ENCODE measurements at places on chromosomes 2 and 18.

- no peak for DNase-seq
Observed at GRCh38 chr2:58377181-58377580, 136.1 kb upstream of the FANCL start.

DNA sequence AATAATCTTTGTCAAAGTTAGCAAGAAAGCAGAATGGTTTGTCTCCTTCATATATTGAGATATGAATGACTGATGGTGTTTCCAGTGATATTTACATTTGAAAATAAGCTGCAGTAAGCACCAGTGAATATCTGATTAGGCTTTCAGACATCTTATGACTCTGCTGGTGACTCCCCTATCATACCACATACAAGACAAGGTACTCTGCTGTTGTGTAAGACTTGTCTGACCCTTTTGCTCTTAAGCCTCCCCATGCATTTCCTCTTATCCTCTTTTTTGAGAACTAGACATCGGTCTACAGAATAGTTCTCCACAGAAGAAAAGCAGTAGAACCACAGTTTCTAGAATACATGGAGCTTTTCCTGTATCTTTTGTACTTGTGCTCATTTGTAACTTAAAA, 9.3 kb downstream of the POLI start:
- DNase-seq: no peak

- DNase-seq: no peak
Observed at GRCh38 chr2:140275427-140275826, 1495.2 kb upstream of the NXPH2 start.

DNA sequence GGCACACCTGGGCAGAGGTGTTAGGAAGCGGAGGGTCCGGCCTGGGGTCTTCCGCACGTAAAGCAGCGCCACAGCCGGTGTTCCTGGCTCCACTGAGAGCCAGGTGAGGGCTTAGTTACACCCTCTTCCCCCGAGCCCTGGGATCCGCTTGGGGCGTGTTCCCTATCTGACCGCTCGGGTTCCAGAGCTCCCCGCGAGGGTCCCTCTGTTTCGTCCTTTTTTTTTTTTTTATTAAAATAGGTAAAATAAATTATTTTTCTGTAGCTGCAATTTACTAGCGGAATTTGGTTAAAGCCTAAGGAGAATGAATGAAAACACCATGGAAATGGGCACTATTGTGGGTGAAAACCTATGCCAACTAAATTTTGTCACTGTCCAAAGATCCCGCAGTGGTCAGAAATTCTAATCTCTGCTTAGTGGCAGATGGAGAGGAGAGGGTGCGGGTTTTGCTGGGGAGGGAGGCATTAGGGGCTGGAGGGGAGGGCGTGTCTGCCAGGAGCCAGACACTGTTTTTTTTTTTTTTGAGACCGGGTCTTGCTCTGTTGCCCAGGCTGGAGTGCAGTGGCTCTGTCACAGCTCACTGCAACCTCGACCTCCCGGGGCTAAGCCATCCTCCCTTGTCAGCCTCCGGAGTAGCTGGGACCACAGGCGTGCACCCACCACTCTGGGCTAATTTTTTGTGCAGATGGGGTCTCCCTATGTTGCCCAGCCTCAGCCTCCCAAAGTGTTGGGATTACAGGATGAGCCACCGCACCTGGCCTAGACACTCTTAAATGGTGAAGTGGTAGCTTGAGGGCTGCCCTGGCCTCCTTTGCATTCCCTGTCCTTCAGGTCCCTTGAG, 834 bp downstream of the PDCL3 start:
- DNase-seq: no peak

GRCh38 chr2:184564092-184564491, 34.2 kb upstream of the ZNF804A start:
- DNase-seq: no peak

DNA sequence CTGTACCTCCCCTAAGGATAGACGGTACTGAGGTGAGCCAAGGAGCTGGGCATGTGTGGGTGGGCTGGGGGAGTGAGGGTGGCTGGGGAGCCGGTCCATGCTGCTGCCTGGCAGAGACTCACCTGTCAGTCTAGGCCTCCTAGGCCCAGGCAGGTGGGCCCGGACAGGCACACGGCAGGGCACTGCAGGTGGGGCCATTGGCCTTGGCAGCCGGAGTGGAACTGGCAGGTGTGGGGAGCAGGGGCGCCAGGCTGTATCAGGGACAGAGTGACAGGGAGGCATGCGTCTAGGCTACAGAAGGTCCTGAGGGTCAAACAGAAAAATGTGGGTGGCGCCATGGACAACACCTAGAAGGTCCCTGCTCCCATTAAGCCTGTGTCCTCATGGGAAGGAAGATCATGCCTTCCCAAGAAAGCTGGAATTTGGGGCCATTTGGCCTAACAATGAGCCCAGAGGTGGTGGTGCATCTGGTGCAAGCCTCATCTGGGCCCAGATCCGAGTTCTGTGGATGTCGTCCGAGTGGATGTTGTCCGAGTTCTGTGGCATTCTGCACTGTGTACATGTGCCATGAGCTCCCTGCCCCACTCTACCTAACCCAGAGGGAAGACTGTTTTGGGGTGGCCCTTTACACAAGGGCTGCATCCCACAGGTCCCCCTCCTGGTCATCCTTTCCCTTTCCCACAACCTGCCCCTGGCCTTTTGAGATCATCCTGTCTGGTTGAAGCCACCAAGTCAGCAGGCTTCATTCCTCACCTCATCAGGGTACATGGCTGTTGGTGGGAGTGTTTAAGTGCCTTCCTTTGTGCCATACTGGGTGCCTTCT, 249.7 kb downstream of the GLI2 start:
- DNase-seq: no peak

DNA sequence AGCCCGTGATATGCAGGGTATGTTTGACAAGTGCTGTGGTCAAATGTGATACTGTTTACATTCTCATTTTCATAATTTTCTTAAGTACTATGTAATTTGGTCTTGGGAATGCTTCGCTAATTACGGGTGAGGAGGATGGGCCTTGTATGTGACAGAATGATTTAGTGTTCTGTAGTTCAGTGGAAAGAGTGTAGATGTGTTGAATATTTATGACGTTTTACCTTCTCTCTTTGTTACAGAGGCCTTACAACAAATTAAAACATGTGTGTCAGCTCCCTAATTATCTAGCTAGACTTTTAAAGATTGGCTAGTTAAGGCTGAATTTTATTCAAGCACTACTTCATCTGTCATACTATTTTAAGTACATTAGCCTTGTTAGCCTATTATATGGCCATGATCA, 10.6 kb upstream of the CHRNA1 start:
- DNase-seq: no peak

- no peak for DNase-seq
Observed at GRCh38 chr2:29241341-29241740, 126.1 kb downstream of the CLIP4 start.

GRCh38 chr2:171150694-171151285, 9.9 kb downstream of the TLK1 start:
- no peak for DNase-seq

Data from activated CD4-positive, alpha-beta T cell treated with anti-CD3 and anti-CD28 coated beads, Interleukin-2, Interleukin-6, amounts not matched to agents 100 ng/mL and 50 ng/mL, durations not matched to agents 16 hours and 8 hours (primary cell).